Suprapubic skin (tissue), 4 donors: ENCODE measurements at places on chromosomes 4 and X.

DNA sequence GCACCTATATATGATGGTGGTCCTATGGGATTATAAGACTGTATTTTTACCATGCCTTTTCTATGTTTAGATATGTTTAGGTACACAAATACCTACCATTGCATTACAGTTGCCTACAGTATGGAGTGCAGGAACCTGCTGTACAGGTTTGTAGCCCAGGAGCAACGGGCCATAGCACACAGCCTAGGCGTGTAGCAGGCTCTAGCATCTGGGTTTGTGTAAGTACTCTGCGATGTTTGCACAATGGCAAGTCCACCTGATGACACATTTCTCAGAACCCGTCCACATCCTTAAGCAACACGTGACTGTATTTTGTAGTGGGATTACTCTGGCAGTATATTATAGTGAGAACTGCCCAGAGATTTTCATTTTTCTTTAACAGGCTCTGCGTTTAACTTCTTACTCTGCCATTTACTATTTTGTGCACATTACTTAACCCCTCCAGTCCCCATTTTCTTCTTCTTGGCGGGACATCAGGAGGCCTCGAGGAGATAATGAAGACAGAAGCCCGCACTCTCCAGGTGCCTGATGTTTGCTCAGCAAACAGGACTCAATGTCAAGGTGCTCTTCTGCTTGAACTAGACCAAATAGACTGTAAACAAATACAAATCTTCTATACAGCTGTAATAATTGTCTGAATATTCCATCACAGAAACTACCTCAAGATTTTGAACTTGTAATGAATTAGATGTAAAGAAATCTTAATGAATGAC is 102.0 kb upstream of the PDLIM3 start:
- DNase-seq: no peak

DNA sequence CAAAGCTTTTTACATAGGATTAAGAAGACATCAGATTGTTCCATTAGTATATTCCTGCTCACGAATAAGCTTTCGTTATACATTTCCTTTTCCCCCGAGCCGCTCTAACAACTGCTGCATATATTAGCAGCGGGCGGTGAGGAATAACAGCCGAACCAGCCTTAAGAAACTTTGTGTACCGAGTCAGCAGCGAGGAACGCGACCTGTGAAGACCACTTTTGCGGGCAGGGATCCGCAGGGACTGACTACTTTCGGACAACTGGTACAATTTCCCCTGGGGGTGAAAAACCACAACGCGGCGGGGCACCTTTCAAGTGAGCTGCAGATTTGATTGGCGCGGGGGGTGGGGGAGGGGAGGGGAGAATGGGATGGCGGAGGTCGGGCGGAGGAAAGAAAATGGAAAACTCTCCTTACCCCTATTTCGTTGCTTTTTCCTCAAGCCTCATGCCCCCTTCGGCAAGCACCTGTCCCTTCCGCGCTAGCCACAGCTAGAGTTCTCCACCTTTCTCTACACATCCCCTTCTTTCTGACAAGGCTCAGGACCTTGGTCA is 5.9 kb upstream of the PITX2 start:
- DNase-seq: no peak

GRCh38 chr4:173332963-173333657 is 1.0 kb downstream of the HMGB2 start:
- no peak for DNase-seq

DNA sequence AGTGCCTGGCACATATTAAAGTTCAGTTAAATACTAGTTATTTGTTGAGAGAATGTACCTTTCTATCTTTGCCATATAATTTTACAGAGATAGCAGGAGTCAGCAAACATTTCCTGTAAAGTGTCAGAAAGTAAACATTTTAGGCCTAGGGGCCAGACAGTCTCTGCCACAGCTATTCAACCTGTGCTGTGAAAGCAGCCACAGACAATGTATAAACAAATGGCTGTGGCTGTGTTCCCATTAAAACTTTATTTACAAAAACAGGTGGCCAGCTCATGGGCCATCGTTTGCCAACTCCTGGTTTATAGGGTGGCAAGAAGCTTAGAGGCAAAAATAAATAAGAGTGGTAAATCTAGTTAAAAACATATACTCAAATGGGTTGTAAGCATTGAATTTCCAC is 34.0 kb upstream of the BRS3 start:
- DNase-seq: no peak

DNA sequence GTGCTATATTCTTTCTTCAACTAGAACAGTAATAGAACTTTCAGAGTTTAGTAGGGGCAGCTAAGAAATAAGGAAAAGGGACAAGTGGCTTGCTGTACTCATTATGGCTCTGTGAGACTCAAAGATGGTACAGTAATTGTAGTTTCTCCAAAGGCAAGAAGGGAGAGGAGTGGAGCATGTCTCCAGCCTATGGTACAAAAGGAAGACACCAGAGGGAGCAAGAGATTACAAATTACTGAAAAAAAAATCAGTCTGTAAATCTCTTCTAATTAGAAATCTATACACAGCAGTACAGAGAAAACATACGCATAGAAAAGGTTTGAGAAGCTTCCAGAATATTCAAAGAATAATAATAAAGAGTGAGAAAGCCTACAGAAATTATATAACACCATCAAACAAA is 61.4 kb downstream of the KLHL4 start:
- DNase-seq: no peak

DNA sequence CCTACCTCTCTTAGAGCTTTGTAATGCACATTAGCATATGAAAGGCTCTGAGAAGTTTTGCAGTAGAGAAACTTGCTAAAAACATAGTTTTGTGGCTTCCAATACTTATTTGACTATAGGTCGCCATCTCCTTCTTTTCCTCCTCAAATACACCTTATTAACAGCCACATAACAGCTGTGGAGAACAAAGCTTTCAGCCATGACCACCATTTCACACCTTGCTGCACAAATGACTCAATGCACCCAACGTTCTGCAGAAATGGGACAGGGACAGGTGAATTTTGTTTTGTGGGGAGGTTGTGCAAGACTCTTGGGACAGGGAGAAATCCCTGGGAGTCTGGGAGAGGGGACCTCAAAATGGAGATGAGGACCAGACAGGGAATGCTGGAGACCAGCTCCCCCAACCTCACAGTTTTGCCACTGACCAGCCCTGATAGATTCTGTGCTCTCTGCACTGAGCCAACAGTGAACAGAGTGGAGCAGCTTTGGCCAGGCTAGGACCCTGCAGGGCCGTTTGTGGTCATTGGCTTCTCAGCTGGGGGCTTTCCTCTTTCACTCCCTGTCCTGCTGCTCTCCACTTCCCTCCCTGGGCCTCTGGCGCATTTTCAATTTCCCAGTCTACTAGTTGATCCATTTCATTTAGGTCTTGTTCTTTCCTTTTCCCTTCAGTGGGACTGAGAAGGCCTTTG is 16.6 kb downstream of the FRMPD3 start:
- no peak for DNase-seq

- no peak for DNase-seq
These were observed 2265.8 kb upstream of the TENM3 start for GRCh38 chr4:179977378-179977777.

GRCh38 chr4:56874923-56875322 is 32.8 kb upstream of the REST start:
- no peak for DNase-seq

DNA sequence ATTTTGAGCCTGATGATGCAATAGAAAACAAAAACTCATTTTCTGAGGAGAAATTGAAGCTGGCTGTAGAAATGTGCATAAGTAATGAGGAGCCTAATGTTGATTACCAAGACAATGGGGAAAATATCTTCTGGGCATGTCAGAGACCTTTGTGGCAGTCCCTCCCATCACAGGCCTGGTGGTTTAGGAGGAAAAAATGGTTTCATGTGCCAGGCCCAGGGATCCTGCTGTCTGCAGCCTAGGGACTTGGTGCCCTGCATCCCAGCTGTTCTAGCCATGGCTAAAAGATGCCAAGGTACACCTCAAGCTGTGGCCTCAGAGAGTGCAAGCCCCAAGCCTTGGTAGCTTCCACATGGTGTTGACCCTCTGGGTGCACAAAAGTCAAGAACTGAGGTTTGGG is 128.7 kb upstream of the ARHGEF9 start:
- no peak for DNase-seq

- no peak for DNase-seq
These were observed 67.1 kb downstream of the PPP2R2C start for GRCh38 chr4:6405397-6405706.

DNA sequence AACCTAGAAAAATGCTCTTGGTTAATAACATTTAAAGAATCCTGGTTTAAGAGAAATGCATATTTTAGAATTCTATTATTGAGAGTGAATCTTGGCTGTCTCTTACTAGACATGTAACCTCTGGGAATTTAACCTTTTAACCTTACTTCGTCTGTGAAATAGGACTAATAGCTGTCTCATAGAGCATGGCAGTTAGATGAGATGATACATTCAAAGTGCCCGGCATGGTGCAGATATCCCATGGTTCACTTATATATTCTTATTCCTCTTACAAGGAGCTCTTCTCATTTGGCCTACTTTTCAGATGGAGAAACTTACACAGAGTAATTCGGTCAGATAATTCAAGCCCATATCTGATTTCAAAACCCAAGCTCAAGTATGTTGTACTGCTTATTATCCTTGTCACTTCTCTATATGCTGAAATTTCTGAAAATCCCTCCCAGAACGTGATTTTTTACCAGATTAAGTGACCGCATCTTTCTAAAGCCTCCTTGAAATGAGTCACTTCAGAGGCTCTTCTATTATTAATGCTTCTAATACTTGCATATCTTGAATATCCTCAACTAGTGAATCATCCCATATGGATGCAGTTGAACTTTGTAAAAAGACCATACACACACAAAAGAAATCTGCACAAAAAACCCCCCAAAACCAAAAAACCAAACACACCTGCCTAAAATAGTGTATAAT is 4.9 kb downstream of the CDKN2AIP start:
- no peak for DNase-seq

DNA sequence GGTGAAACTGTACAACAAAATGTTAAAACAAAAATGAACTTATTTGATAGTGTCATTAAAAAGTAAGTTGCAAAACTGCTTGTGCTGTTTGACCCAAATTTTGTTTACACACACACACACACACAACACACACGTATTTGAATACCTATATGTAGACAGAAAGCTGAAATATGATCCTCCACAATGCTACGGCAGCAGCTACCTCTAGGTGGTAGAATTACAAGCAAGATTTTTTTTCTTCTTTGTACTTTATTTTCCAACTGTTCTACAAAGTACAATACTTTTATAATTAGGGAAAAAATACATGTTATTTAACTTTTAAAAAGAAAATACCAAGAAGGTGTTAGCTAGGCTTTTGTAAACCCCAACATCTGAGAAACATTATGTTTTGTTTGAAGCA is 1.2 kb downstream of the CYTL1 start:
- DNase-seq: no peak
